Right ventricle myocardium superior (tissue), 1 donor: ENCODE measurements at places on chromosomes 2 and 18.

- DNase-seq: no peak
Measured at GRCh38 chr18:48719388-48719787, 180.6 kb downstream of the CTIF start.

GRCh38 chr2:30422444-30423040, 24.5 kb upstream of the LCLAT1 start:
- peak; percentile 51 for DNase-seq

- DNase-seq: no peak
Measured at GRCh38 chr2:156021146-156022040, 311.1 kb downstream of the NR4A2 start.

DNA sequence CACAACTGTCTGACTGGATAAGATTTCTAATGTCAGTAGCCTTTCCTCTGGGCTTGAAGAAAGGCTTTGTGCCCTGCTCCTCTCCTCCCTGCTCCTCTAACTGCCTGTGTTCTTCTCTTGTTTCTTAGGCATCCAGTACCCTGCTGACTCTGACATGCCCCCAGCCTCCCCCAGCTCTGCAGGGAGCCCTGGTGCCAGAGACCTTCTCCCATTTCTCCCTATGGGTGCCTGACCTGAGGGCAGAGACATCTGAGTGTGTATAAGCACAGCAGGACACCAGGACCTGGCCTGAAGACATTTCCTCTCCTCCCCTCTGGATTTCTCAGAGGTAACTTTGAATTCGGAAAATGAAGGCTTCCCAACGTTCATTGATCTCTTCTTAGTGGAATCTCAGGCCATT, 23.6 kb downstream of the RNF144A start:
- DNase-seq: no peak

DNA sequence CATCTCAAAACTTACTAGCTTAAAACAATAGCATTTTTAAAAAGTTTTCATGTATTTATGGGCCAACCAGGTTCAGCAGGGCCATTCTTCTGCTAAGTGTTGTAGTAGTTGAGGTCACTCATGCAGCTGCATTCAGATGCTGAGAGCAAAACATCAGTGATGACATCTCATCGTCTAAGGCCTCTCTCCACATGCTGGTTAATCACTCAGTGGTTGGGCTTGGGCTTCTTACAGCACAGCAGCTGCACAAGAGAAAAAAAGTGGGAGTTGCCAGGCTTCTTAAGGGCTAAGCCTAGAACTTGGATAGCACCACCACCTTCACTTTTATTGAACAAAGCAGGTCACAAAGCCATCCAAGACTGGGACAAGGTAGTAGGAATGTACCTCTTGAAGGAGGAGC, 190.3 kb downstream of the IRS1 start:
- DNase-seq: no peak

DNA sequence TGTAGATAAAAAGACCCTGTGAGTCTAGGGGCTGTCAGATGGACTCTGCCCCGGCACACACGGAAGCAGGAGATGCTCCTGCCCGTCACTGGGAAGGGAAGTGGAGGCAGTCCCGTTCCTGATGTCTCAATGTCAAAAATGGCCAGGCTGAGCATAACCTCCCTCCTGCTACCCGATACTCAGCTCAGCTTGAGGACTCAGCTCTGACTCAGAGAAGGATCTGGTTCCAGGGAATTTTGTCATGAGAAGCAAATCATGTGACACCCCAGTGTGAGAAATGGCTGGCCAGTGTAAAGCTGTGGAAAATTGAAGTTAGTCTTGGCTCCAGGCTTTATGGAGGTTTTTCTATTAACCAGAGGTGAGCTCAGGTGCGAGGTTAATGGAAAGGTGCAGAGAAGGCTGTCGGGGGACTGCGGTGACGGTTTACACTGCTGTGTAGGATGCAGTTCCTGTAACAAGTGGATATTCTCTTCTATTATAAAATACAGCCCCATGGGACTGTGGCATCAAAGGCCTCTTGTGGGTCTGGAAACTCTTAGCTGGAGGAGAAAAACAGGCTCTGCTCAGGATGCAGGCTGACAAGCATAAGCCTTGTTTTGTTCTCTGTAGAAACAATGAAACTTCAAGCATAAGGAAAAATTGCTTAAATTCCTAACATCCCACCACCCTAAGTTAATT, 24.7 kb upstream of the AGAP1 start:
- DNase-seq: no peak

DNA sequence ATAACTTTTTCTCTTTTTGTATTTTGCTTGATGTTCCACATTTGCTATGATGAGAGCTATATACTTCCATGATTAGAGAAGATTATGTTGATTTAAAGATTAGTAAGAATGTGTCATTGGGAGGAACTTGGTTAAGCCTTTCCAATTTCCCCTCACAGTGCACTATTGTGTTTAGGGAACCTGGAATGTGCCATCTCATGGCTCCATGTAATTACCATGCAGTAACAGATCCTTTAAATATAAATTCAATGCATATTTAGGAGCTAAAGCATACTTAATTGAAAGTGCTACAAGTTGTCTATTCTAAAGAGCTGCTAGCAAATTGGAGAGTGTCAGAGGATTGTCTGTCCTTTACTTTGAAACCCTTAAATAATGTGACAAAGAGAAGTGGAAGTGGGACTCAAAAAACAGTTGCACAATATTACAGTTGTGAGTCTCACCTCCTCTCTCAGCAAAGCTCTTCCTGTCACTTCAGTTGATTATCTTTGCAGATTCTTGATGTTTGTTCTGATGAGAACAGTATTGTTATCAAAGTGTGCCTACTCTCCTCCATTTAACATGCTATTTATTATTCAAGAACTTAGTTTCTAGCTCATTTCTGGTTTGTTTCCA, 1162.7 kb upstream of the ZEB2 start:
- DNase-seq: no peak

DNA sequence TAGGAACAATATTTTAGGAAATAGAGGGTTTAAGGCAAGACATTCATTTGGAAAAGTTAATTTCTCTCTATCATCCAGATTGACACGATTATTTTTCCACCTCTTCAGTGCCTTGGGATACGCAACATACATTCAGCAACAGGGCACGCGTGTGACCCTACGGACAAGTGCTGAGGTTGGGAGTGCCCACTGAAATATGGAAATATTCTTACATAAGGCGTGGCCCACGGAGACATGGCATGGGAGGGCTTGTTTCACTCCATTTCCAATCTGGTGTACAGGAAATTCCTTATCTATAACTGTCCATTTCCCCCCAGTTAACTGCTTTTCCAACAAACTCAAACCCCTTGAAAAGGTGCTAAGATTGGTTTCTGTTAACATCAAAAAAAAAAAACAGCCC, 20.9 kb upstream of the KIDINS220 start:
- DNase-seq: no peak

- DNase-seq: no peak
Measured at GRCh38 chr2:42812899-42813479, 20.6 kb upstream of the HAAO start.

DNA sequence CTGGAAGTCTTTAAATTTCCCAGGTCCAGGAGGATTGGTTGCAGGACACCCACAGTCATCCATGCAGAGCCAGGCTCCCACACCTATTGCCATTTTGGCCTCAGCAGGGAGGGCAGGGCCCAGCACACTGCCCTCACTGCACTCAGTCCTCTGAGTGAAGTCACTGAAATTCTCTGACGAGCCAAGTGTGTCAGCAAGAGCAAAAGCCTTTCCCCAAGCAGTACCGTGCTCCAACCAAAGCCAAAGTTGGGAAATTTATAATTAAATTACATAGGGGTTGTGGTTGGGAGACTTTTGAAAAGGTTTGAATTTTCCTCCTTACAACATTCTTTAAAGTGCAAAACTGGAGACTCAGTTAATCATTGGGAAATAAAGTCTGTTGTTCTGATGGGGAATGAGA, 98.5 kb upstream of the CD226 start:
- no peak for DNase-seq
